ENCODE measurements at places on chromosomes 13 and 19.

GRCh38 chr19:16385296-16385695 is 60.7 kb downstream of the KLF2 start:
- DNase-seq, result no peak

DNA sequence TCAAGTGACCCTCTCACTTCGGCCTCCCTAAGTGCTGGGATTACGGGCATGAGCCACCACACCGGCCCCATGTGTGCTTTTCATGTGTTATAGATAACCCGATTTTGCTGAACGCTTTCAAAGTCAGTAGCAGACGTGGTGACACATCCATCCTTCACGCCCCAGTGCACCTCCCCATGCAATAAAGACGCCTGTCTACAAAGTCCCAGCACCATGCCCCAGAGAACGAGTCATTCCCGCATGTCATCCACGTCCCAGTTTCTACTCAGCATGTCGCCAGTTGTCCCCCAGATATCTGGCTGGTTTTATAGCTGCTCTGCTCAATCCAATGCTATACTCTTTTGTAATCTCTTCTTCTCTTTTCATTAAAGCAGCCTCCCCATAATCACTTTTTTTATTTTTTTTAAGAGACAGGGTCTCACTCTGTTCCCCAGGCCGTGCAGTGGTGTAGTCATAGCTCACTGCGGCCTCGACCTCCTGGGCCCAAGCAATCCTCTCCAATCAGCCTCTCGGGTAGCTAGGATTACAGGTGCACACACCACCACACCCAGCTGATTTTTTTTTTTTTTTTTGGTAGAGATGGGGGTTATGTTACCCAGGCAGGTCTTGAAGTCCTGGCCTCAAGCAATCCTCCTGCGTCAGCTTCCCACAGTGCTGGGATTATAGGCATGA is 42.5 kb downstream of the DNM2 start:
- no peak for DNase-seq

DNA sequence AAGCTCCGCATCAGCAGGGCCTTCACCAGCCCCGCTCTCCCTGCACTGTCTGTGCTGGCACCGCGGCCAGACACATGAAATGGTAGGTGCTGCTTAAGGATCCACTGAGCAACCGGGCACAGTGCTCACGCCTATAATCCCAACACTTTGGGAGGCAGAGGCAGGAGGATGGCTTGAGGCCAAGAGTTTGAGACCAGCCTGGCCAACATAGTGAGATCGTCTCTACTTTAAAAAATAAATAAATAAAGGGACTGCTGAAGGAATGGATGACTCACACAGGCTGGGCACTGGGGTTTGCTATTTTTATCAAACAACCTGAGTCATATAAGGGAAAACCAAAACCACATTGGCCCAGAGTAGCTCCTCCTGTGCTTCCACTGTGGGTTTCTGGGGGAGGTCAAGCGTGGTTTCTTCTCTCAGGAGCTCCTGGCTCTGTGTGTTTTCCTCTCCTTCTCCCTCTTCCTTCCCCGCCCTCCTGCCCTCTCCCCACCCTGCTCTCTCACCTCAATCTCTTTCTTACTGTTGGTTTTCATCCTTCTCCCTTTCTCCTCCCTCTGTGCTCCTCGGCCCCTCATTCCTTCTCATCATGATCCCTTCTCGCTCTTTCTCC is 21.3 kb downstream of the VRK3 start:
- DNase-seq, result peak; percentile 11

GRCh38 chr13:37181620-37182019 is 76.2 kb upstream of the CSNK1A1L start:
- no peak for DNase-seq

GRCh38 chr19:9986787-9987281 is 23.5 kb downstream of the COL5A3 start:
- no peak for DNase-seq

DNA sequence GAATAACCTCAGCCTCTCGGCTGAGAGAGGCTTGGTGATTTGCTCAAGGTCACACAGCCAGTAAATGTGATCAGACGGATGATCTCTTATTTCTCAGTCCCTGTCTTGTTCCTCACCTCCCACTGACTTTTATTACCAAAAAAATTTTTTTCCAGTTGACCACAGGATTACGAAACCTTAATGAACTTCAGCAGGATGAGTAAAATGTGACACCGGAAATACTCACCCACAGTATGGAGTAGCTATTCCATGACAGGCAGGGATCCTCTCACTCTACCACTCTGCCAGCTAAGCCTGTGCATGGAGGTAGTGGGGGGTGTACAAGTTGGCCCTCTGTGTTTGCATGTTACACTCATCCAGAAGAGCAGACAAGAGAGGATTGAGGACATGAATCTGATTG is 916.4 kb downstream of the UQCRFS1 start:
- DNase-seq, result no peak

DNA sequence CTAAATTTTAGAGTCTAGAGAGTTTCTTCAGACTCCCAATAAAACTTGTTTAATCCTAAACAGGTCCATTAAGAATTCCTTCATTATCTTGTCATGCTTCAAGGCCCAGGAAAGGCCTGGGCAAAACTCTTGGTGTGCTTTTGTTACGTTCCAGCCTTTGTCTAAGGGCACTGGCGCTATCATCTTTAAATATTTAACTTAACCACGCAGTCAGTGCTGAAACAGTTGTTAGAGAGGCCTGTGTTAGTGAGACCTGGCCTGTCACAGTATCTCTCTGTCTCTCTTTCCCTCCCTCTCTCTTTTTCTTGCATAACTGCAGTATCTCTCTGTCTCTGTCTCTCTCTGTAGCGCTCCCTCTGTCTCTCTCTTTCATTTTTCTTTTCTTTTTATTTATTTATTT is 8.2 kb upstream of the OR1M1 start:
- DNase-seq, result no peak

GRCh38 chr19:45591004-45591637 is 6.5 kb upstream of the OPA3 start:
- peak; percentile 17 for DNase-seq

DNA sequence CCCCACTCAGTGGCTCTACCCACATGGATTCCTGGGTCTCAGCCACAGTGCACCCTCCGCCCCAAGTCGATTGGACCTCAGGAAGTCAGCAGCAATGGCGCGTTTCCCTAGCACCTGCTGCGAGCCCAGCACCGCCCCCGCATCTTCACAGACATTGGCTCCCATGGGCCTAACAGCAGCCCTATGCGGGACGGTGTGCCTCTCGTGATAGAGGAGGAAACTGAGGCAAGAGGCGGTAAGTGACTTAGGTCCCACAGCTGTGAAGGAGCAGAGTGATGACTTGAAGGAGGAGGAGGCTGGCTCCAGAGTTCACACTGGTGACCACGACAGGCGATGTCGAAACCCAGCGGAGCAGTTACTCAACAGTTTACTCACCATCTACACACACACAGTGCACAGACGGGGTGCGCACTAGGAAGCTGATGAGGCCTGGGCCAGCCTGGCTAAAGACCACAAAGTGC is 104.5 kb upstream of the SOX1 start:
- no peak for DNase-seq

DNA sequence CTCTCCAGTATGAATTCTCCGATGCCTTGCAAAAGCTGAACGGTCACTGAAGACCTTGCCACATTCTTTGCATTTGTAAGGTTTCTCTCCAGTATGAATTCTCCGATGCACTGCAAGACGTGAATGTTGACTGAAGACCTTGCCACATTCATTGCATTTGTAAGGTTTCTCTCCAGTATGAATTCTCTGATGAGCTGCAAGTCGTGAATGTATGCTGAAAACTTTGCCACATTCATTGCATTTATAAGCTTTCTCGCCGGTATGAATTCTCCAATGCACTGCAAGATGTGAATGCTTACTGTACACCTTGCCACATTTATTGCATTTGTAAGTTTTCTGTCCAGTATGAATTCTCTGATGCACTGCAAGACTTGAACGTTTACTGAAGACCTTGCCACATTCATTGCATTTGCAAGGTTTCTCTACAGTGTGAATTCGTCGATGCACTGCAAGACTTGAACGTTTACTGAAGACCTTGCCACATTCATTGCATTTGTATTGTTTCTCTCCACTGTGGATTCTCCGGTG is 20.0 kb upstream of the ZNF841 start:
- no peak for DNase-seq

DNA sequence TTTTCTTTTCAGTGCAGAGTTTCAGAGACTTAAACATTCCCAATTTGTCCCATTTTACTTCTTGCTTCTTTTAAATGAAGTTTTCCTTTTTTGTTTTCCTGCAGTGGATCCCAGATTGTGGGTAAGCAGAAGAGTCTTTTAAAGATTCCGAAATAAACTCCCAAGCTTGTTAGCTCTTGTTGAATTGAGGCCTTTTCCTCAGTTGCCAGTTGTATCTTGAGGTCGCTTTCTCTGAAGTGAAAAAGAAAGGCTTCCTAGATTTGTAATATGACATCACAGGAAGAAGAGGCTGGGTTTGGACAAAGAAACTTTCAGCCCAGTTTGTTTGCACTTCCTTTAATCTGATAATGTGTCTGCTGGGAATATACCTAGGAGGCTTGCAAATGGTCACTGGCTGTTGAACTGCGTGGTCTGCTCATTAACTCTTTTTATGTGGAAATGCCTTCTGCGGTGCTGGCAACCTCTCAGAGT is at the start of gene LPAR6:
Gene LPAR6, minus strand, starts transcription at position 233 of the 471 bp plus-strand sequence. CDS start 690 bp downstream, outside the sequence.
- DNase-seq, result peak; percentile 6

GRCh38 chr13:74221752-74222151 is 87.5 kb upstream of the KLF12 start:
- DNase-seq, result no peak

DNA sequence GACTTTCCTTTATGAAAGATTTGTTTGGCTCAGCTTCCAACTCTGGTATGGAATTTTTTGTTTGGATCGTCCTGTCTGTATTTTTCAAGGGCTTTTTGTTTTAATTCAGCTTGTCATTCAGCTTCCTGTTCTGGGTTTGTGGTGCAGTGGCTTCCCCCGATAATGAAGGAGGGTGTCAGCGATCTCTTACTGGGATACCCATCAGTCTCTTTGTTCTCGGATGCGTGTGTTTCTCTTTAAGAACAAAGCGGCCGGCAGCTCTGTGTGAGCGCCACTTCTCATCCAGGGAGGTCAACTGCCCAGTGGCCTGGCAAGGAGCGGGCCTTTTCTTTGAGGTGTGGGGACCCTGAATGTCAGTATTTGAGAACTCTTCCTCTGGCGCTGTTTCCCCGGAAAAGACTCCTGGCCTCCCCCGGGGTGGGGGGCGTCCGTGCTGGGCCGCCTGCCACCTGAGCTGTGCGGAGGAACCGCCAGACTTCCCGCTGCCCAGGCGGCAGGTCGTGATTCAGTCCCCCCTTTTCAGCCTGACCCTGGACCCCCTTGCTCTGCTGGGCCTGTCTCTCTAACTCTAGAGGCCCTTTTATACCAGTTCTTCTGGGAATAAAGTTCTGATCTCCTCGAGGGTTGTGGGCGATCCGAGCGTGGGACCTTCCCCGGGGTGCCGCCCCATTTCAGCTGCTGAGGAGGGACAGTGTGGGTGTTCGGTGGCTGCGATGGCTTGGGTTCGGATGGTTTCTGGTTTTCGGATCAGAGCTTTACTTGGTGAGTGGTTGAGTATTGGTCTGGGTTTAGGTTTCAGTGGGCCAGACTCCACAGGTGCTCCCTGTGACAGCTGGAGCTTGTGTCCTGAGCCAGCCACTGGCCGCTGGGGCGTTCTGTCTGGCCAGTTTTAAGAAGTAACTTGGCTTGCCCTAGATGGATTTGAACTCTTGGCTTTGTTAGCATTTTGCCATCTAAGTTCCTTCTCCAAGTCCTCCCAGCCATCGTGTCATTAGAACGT is 3.4 kb downstream of the SF3A2 start:
- DNase-seq, result no peak

DNA sequence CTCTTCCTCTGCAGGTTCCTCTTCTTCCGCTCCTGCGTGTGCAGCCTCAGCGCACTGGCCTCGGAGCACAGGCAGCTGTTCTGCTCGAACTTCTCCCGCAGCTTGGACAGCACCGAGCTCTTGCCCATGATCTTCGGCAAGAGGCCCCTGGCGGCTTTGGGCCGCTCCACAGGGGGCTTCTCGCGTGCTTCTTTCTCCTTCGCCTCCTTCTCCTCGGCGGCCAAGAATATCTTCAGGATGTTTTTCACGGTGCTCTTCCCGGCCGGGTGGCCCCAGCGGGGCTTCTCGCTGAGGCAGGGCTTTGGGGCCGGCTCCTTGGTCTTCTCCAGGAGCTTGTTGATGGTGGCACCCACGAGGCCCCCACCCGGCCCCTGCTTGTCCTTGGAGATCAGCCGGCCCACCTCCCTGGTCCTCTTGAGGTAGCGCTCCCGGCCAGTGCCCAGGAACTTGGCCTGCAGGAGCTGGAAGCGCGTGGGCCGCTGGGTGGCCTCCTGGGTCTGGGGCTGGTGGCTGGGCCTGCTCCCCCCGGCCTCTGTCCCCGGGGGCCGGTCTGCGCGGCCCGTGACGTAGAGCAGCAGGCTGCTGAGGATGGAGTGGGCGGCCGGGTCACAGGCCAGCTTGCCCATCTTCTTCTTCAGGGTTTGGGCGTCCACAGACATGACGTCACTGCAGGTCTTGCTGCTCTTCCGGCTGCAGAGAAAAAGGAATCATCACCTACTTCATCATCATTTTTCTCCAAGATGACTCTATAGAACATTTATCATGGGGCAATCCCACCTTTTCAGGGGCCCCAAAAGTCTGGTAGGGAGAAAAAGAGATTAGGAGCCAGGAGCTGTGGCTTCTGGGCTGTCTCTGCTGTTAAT is 43.8 kb upstream of the GRTP1 start:
- no peak for DNase-seq

DNA sequence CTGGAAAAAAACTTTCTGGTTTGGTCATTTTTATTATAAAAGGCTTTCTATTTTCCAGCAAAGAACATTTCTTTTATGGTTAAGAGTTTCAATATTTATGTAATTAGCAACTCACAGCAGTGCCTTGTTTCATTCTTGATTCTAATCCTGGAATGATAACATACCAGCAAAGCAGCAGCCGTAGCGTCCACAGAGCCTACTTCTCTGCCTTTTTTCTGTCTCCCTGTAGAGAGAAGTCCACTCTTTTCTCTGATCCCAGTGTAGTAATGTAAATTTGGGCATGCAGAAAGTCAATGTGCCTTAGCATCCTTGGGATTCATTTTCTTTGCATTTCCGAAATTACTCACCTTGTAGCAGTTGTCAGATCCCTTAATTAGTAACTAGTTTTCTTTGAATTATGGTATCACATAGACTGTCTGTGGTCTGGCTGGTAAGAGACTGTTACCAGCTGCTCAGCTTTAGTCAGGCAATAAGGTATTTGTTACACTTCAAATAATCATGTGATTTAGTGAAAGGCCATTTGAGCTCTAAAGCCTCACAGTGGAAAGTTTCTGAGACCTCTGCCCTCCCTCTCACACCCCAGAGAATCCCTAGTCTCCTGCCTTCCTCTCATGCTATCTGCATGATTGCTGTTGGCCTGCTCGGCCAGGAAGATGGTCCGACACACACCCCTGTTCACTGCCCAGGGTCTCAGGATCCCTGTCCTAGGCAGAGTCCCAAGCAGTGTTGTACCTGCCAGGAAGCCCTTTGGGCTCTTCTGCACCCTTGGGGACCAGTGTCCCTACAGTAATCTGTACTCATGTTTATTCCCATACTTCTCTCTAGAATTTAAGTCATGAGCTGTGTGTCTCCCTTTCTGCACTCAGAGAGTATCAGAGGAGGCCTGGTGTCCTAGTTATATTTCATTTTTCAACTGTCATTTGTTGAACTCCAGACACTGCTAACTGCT is 86.3 kb downstream of the LRCH1 start:
- no peak for DNase-seq

GRCh38 chr19:49338691-49339300 is 3.6 kb downstream of the CD37 start:
- DNase-seq, result no peak

- no peak for DNase-seq
Measured at GRCh38 chr13:21701460-21701859, 30.6 kb downstream of the FGF9 start.

GRCh38 chr13:30559274-30559673 is 58.4 kb upstream of the USPL1 start:
- no peak for DNase-seq

GRCh38 chr19:46917002-46917401 is 56.2 kb downstream of the ARHGAP35 start:
- no peak for DNase-seq
